ENCODE measurements at places on chromosomes 4 and X. TPM values are rescaled to one million over a fixed set of nuclear protein-coding genes. Genes with fewer than 3 reads are reported as not detected.

DNA sequence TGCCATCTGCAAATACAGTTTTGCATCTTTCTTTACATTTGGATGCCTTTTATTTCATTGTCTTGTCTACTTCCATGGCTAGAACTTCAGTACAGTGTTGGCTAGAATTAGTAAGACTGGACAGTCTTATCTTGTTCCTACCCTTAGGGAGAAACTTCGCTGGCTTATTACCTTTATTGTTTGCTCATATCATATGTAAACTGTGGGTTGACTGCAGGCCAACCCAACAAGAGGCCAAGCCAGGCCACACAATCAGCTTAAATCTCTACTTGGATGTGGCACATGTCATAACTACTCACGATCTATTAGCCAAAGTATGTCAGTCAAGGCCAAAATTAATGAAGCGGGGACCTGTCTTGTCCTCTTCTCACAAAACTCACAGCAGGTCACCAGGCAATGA, 144.1 kb downstream of the THOC2 start:
- no peak for DNase-seq

GRCh38 chrX:20312018-20312417, 45.3 kb upstream of the RPS6KA3 start:
- no peak for DNase-seq

GRCh38 chr4:24973747-24974601, 56.8 kb downstream of the LGI2 start:
- DNase-seq, result peak; percentile 52

Gene SCRG1
- total RNA-seq, result 2.4 TPM

DNA sequence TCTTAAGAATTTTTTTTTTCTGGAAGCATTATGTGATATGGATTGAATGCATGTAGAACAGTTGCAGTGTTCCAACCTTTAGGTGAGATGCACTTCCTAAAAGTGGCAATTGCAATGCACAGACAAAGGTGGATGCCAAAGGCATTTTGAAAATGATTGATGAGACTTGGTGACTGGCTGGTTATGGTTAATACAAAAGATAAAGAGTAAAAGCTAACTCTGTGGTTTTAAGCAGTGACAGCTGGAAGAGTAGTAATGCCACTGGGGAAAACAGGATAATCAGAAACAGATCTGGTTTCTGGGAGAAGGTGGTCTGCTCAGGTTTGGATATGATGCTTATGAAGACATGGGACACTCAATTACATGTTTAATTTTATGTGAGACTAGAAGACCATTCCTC, 345.6 kb downstream of the RPA4 start:
- no peak for DNase-seq

- no peak for DNase-seq
Measured at GRCh38 chr4:127737295-127737694, 7.1 kb downstream of the SLC25A31 start.

GRCh38 chr4:30952526-30953219, 232.5 kb downstream of the PCDH7 start:
- DNase-seq, result no peak

Gene TMEM154
- total RNA-seq, result 1.5 TPM

GRCh38 chrX:118347131-118347530, 1.2 kb downstream of the WDR44 start:
- DNase-seq, result no peak

GRCh38 chr4:168769416-168769815, 240.6 kb downstream of the CBR4 start:
- no peak for DNase-seq

Gene XG
- total RNA-seq, result not detected

- no peak for DNase-seq
Measured at GRCh38 chrX:106780664-106781377, 21.7 kb upstream of the TBC1D8B start.

Gene WAS
- total RNA-seq, result 0.27 TPM

GRCh38 chr4:153342751-153343552, 1.5 kb upstream of the MND1 start:
- no peak for DNase-seq

- DNase-seq, result no peak
Measured at GRCh38 chr4:174265916-174266315, 17.6 kb downstream of the FBXO8 start.

- no peak for DNase-seq
Measured at GRCh38 chr4:180190382-180190781, 2052.8 kb upstream of the TENM3 start.

DNA sequence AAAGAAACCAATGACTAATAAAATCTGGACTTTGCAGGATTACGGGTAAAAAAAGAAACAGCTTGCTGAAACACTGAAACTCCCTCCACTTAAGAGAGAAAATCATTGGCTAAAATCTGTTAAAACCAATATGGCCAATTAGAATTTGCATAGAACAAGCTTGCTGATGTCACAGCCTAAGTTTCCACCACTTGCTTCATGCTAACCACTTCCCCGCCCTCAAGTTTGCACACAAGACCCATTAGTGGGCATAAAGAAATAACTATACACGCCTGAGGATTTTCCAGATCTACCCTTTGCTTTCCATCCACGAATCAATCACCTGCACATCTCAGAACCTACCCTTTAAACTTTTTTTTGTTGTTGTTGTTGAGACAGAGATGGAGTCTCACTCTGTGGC, 42.7 kb upstream of the PHEX start:
- no peak for DNase-seq

- no peak for DNase-seq
Measured at GRCh38 chr4:24930151-24930550, 17.3 kb upstream of the CCDC149 start.

DNA sequence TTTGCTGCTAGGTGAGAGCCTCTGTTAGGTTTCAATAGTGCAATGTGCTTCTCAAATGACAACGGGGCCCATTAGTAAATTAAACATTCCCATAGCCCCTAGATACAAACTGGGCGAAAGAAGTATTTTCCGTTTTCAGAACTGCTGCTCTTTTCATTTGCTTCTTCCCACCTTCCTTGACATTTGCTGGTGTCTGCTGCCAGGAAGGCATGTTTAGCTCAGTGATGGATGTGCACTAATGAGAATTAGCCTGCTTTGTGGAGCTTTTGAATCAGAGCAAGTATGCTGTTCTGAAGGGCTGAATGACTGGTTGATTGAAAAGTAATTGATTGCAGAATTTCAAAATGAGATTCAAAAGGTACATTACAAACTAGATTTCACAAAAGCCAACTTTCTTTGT, 57.0 kb downstream of the SHROOM3 start:
- DNase-seq, result no peak

DNA sequence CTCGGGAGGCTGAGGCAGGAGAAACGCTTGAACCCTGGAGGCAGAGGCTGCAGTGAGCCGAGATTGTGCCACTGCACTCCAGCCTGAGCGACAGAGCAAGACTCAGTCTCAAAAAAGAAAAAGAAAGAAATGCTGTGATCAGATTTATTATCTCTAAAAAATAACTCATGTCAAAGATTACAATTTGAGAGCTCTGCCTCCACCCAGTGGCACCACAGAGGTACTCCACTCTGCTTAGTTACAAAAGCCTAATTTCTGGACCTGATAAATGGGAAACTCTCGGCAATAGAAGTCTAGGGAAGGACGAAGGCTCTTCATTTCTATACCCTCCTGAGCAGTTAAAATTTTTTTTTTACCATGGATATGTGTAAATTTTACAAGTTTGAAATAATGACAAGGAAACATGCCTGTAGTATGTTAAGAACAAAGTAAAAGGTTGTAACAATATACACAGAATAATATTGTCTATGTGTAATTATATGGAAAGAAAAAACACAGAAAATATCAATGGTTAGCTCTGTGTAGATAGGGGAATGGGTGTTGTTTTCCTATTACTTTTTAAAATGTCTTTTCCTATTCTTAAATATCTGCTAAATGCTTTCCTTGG, 149.8 kb downstream of the STIM2 start:
- peak; percentile 48 for DNase-seq
